ENCODE measurements at places on chromosomes 3 and 15.
A peak's percentile ranks its signal among the peaks of the same experiment; 100 is the strongest.

DNA sequence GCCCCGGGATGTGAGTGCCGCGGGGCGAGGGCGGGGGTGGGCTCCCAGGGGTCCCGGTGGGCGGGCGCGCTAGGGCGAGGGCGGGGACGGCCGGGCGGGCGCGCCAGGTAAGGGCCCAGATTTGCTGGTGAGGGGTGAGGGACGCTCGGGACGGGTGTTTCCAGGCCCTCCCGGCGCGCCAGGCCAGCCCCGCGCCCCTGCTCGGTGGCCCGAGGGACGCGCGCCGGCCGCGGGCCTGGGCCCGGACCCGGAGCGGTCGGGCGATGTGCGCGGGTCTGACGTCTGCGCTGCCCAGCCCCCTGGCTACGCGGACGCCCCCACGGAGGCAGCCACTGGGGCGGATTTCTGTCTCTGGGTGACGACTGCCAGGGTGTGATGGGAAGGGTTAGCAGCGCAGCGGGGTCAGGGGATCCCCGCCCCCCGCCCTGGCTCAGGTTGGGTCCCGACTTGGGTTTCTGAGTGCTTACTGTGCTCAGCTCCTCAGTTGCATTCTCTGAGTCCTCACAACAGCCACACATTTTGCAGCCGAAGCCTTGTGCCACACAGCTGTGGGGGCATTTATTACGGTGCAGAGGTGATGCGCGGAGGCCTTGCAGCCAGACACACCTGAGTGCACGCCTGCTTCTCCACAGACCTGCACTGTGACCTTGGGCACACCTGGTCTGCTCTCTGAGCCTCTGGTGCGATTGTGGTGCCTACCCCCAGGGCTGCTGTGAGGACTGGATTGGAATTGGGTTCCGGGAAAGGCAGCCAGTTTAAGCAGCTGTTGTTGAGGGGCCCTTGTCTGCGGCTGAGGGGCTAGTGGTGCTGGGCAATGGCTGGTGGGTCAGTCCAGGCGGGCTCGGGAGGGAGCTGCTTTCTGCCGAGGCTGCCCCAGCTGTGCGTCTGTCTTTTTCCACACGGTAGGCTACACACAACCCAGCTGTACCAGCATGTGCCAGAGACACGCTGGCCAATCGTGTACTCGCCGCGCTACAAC lies 523 bp downstream of the HDAC11 start:
- DNase-seq: peak; percentile 61

DNA sequence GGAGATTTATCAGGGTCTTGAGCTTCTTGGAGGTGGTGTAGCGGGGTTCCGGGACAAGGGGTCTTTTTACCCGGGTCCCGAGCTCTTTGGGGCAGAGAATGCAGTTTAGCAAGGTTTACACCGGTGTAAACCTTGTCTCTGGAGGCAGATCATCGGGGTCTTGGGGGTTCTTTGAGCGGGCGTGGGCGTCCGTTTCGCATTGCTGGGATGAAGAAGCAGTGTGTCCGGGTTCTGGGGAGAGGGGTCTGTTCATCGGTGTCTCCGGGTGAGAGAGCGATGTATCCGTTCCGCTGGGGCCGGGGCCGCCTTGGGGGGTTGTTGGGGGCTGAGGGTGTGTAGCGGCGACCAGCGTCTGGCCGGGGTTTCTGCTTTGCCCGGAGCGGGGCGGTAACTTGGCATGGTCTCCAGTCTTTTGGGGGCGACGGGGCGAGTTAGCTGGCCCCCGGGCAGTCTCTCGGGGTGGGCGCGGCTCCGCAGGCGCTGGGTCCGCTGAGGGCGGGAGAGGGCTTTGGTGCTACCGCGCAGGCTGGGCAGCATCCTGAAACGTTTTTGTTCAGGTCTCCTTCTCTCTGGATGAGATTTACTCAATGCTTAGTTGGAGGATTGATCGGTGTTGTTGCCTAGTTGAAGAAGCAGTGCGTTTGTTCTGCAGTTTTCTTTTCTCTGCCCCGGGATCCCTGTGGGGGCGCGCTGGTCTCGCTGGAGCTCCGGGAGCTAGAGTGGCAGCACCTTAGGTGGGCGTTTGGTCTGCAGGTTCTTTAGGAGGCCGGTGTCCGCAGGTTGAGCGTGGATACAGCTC lies 843 bp downstream of the GLCE start:
- DNase-seq: peak; percentile 14

DNA sequence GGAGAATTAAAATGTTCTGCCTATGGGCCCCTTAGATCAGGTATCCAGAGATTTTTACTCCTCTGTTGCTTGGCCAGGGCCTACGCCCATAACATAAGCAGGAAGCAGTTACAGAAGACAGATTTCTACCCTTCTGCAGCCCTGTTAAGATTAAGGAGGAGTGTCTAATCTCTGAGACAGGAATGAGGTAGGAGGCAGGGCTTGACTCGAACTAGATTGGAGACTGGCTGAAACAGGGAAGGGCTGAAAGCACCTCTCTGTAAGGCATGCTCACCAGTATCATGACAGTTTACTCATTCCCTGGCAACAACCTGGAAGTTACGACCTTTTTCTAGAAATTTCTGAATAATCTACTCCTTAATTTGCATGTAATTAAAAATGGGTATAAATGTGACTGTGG lies 16.7 kb downstream of the PLA2G4D start:
- no peak for DNase-seq

DNA sequence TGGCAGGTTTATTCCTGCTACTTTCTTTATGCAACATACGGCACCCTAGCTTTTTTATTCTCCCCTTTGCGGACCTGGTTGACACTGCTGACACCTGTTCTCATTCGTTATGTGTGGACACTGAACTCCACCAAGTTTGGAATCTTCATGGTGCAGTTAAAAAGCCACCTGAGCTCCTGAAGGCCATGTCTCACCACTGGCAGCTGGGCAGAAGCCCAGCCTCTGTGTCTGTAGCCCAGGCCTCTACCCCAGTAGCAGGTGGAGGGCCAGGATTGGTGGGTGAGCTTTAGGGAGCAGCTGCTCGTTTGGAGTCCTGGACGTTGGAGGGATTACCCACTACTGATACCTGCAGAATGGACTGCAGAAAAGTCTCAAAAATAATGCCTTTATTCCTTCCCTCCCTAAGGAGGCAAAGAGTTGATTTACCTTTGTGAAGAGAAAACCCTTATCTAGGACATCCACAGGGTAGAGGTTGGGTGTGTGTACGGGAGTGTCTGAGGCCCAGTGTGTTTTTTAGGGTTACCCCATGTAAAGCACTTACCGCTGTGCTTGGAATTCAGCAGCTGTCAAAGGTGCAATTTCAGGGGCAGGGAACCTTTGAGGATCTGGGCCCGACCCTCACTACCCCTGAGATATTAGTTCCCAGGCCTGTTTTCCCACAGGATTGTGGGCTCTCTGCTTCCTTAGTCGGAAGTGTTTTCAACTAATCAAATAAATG lies 637 bp upstream of the CCNDBP1 start:
- no peak for DNase-seq

DNA sequence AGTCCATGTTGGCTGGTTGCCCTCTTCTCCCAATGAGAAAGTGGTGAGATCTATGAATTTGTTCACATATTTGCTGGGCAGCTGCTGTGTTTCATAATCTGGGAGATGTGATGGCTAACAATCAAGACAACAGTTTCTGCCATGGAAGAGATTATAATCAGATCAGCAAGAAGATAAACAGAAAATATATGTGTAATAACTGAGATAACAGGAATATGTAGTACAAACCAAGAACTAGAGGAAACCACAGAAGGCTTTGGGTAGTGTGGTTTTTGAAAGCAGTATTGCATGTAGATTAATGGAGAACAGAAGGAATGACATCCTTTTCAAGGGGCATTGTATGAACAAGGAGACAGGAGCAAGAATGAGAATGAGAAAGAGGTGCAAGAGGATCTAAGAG lies 12.2 kb upstream of the CSTA start:
- no peak for DNase-seq

GRCh38 chr3:149129326-149130205 lies at the start of gene HPS3:
TSS of gene HPS3 (plus strand) at chr3:149129638. CDS start at chr3:149129724, 86 bp downstream.
- DNase-seq: peak; percentile 82

GRCh38 chr3:186319945-186320344 lies 42.1 kb downstream of the DGKG start:
- DNase-seq: no peak

All from CD4-positive, alpha-beta T cell treated with Interferon alpha-2 for 1 hour (primary cell).